Stimulated activated CD8-positive, alpha-beta memory T cell treated with anti-CD3 and anti-CD28 coated beads, Interleukin-4, amount 100 ng/mL, for 1 hour (primary cell): ENCODE measurements at places on chromosomes 12 and 14.

GRCh38 chr12:54191550-54192022 lies 2.8 kb upstream of the SMUG1 start:
- peak; percentile 57 for DNase-seq

DNA sequence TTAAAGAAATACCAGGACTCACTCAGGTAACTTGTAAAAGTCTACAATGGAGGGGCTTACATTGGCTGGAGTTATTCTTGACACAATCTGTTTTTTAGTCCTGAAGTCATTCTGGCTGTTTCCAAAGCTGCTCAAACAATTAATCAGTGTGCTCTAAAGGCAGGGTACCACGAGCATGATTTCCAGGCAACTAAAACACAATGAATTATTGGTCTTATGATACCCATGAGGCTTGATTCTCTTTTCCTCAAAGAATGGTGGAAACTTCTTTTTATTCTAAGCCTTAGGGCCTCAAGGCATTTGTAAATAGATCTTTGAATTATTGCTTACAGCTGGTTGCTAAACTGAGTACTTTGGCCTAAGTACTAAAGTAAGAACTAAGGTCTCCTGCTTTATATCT lies 199.8 kb upstream of the PDZRN4 start:
- DNase-seq: no peak

DNA sequence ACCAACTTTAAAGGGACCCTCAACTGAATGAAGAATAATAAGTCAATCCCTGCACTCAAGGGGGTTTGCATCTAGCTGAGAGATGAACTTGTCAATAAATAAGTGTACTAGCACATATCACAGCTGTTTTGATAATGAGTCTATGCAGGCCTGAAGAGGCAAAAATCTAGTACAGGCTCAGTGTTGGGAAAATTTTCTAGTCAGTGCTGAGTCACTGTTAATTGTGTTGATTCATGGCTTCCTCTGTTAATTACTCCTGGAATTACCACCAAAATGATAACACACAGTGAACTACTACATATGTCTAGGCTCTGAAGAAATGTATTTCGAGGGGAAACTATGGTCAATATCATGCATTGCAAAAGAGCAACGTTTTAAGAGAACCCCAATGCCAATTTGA lies 18.9 kb downstream of the SNRPF start:
- DNase-seq: no peak

GRCh38 chr14:91884664-91885063 lies 17.3 kb upstream of the TC2N start:
- no peak for DNase-seq

- no peak for DNase-seq
These were observed 88.6 kb downstream of the KCNK10 start for GRCh38 chr14:88234442-88234841.

- DNase-seq: no peak
These were observed 68.2 kb downstream of the USP15 start for GRCh38 chr12:62328296-62328921.

DNA sequence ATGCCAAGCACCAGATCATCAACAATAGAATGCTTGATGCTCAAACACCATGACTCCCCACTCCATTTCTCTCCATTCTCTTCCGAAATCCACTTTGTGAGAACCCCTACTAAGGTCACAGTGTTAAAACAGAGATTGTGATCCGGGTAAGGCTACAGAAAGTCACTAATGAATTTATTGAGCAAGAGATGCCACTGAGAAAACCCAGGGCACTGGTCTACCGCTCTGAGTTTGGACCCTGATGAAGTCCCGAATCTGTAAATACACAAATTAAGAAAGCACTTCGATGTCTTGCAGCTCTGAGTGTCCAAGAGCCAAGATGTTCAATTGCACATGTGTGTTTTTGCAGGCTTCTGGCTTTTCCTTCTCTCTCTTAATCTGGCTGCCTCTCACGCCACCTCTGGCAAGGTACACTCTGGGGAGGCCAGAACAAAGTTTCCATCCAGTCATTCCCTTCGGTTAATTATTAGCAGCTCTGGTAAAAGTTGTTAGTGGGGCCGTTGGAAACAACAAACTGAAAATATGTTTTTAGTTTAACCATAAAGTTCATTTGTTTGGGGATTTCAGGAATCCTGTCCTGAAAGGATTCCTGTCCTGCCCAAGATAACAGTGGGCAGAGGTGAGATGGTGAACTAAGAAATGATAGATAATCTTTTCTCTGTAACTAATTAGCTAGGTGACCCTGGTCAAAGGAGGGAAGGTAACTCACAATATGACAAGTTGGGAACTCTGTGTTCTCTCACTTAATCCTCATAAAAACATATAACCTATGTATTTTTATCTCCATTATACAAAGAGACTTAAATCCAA lies 75.4 kb downstream of the BTG1 start:
- DNase-seq: no peak

DNA sequence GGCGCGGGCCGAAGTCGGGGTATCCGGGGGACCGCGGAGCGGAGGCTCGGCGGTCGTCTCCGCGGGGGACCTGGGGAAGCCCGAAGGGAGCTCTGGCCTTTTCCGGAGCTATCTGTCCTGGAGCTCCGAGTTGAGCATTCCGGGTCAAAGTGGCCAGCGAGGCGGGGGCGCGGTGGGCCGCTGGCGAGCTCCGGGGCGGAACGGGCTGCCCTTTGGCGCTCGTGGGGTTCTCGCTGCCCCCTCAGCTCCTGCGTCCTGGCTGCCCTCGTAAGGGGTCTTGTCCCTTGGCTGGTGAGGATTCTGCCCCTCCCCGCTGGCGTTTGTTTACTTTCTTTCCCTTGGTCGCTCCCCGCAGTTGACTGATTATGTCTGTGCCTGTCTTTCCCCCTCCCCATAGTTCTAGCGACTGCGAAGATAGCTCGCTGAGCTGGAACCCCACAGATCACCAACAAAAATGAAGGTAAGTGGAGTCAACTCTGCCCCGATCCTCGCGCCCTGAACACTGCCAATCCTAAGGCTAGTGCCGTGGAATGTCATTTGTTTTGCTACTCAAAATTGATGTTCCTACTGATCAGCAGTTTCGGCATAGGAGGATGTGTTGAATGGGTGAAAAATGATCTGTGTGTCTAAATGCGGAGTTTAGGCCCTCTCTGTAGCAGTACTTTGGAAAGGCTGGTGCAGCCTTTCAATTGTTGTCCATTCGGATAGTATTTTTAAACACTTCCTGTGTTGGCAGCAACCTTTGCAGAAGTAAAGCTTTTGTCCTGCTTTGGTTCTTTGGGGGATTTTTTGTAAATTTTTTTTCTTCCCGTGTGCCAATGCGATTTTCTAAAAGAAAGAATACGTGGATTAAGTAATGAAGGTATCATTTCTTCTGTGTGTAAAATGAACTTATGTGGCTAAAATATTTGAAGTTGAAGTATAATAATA lies 1.3 kb downstream of the ARID4A start:
- DNase-seq: no peak

- DNase-seq: no peak
These were observed 232.9 kb upstream of the CRY1 start for GRCh38 chr12:107326237-107326636.

DNA sequence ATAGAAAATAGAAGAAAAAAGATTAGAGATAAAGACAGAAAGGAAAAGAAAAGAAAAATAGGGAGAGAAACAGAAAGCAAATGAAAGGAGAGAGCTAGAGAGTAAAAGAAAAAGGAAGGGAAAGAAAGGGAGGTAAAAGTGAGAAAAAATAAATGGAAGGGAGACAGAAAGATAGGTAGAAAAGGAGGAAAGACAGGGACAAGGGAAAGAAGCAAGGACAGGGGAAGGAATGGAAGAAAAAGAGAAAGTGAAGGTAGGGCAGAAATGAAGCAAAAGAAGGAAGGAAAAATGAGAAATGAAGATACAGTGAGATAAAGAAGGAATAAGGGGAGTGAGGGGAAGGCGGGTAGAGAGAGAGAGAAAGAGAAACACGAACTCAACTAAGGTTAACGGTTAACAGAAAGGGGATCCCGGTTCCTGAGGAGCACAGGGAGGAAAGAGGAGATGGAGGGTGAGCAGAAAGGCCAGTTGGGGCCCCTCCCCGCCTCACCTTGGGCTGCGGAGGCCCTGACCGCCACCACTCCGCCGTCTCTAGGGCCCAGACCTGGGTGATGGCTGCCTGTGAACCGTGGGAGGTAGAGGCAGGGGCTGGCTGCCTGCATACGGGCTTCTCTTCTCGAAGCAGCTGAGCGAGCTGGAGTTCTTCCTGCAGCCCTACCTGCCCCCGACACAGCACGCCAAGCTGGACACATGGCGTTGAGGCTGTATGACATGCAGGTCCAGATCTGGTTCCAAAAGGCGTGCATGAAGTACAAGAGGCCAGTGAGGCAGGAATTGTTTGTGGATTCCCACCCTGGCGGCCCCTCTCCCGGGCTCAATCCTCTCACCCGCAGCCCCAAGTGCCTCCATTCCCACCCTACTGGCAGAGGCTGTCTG lies 59.5 kb downstream of the SMUG1 start:
- no peak for DNase-seq

GRCh38 chr12:128026696-128027574 lies 240.0 kb upstream of the TMEM132C start:
- DNase-seq: no peak

DNA sequence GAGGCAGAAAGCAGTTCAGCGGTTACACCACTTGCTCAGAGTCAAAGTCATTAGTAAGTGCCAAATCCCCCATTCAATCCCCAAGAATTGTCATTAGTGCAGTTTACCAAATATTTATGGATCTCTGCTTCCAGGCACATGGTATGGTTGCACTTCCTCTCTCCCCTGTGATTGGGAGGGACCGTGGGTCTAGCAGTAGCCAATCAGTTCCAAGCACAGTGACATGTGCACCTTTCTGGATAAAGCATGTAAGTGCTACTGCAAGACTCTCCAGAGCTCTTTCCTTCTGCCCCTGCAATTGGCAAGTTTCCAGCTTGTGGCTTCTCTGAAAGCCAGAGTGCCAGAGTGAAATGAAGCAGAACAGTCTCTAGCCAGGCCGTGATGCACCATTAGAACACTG lies 85.3 kb upstream of the FLRT2 start:
- DNase-seq: no peak

- no peak for DNase-seq
These were observed 63.2 kb upstream of the RFX4 start for GRCh38 chr12:106519607-106520021.

- DNase-seq: no peak
These were observed 13.4 kb upstream of the PPP1R1A start for GRCh38 chr12:54601841-54602240.

GRCh38 chr12:121512561-121512960 lies 68.3 kb downstream of the KDM2B start:
- no peak for DNase-seq

- DNase-seq: no peak
These were observed 25.8 kb upstream of the TMCC3 start for GRCh38 chr12:94676031-94676641.

DNA sequence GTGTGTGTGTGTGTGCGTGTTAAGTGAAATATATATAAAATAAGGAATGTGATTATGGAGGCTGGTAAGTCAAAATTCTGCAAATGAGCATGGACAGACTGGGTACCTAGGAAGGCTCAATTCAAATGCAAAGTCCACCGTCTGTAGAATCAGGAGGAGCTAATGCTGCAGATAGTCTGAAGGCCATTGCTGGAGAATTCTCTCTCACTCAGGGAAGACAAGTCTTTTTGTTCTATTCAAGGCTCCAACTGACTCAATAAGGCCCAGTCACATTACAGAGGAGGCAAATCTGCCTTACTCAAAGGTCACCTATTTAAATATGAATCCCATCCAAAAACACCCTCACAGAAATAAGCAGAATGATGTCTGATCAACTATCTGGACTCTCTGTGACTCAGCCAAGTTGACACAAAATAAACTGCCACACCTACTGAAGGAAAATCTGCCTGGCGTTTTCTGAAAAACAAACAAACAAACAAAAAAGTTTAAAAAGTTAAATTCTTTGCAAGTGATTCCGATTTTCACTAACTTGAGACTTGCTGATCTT lies 684 bp upstream of the KLRF2 start:
- no peak for DNase-seq

GRCh38 chr12:8507596-8507995 lies 5.7 kb upstream of the CLEC4D start:
- no peak for DNase-seq

GRCh38 chr12:94255006-94255405 lies 106.6 kb downstream of the PLXNC1 start:
- DNase-seq: no peak

DNA sequence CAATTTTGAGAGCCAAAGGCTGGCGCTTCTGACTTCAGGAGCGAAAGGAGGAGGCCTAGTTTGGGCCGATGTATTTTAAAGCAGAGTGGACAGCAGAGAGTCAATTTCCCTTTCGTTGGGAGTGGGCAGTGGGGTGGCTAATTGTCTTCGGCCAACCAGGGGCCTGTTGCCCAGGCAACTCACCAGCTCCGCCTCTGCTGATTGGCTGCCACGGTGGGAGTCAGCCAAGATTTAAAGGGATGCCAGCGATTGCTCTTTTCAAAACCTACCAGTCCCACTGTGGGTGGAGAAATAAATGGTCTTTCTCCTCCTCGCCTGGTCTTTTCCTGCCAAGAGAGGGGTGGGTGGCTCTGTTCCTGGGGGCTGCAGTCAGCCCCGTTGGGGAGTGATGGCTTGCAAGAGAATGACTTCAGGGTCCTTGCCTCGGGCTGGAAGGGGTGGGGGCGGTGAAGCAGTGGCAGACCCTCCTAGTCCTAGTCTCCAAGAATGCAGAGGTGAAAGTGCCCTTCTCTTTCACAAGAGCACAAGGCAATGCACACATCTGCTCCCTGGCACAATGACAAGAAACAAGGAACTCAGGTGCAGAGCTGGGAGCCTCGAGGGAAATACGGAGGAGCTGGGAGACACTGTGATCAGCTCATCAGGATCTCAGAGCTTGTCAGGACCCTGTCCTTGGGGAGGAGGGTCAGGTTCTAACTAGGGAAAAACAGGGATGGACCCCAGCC lies 37.7 kb downstream of the RASAL1 start:
- DNase-seq: no peak

DNA sequence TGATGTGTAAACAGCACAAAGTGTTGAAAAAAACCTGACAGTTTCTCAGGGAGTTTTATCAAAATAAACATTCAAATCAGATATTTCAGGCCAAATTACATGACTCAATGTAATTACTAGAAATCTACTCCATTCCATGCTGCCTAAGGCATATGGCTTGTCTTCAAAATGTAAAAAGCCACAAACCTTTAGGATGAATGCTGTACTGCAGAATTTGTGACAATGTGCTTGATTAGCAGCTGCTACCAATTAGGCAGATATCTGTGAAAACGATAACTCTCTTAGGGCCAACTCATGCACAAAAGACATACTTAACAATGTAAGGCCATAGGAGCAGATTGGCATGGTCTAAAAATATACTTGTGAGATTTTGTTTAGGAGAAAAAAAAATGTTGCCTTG lies 267.0 kb downstream of the DACT1 start:
- no peak for DNase-seq
